ENCODE measurements at places on chromosomes 2 and 18. TPM values are rescaled to one million over a fixed set of nuclear protein-coding genes. Genes with fewer than 3 reads are reported as not detected.

DNA sequence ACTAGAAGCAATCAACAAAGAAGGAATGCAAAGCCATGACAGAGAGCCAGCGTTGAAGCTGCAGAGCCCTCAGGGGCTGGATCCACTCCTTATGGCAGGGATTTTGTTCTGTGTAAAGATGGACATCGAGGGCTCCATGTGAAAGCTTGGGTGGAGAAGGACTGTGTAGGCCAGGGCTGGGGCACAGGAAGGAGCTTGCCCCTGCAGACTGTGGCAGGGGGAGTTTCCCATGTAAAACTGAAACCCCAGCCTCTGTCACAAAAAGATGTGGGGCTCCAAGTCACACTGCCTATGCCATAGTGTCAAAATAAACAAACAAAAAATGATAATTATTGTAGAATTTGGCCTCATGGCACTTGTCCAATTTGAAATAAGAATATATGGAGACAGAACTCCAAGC, 408.7 kb upstream of the HS6ST1 start:
- no peak overlapping the region for H3K4me3 ChIP-seq
- H3K27me3 ChIP-seq: 0 out of 2 replicates have a peak, but pooled peaks cover 2% of the 10 kb centered on the region
- no peak overlapping the region for H3K27ac ChIP-seq
- no peaks in the 10 kb centered on the region for H3K4me1 ChIP-seq
- H3K36me3 ChIP-seq: no peaks in the 10 kb centered on the region

VWA3B gene
- not detected for total RNA-seq

DNA sequence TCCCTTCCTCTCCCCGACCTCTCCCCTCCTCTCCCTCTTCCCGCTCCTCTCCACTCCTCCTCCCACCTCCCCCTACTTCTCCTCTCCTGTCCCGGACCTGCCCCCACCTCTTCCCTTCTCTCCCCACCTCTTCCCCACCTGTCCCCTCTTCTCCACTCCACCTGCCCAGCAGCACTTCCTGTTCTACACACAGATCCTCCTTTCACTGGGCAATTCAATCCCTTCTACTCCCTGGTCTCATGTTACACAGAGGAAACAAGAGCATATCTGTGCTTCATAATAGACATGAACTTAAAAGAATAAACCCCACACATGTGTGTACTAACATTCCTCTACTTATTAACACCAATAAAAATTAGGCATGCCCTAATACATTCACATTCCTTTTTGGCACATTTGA, 34.8 kb downstream of the TIMM21 start:
- DNase-seq: no peak
- H3K4me1 ChIP-seq: no peaks in the 10 kb centered on the region
- H3K27ac ChIP-seq: no peak overlapping the region
- no peak overlapping the region for H3K4me3 ChIP-seq
- H3K36me3 ChIP-seq: no peaks in the 10 kb centered on the region

AQP12B gene
- total RNA-seq: not detected

GRCh38 chr2:181178130-181178529, 197.7 kb downstream of the UBE2E3 start:
- H3K36me3 ChIP-seq: no peaks in the 10 kb centered on the region
- no peaks in the 10 kb centered on the region for H3K4me1 ChIP-seq
- H3K27me3 ChIP-seq: no peaks in the 10 kb centered on the region
- no peak for DNase-seq
- no peak overlapping the region for H3K4me3 ChIP-seq

GRCh38 chr2:239537633-239538356, 137.0 kb upstream of the HDAC4 start:
- H3K4me3 ChIP-seq: no peak overlapping the region
- peaks cover 4% of the 10 kb centered on the region for H3K27me3 ChIP-seq
- DNase-seq: no peak
- H3K4me1 ChIP-seq: no peaks in the 10 kb centered on the region
- H3K27ac ChIP-seq: no peak overlapping the region
- no peaks in the 10 kb centered on the region for H3K36me3 ChIP-seq

All from Panc1 (cell line).